ENCODE measurements at places on chromosomes 2 and 18.

DNA sequence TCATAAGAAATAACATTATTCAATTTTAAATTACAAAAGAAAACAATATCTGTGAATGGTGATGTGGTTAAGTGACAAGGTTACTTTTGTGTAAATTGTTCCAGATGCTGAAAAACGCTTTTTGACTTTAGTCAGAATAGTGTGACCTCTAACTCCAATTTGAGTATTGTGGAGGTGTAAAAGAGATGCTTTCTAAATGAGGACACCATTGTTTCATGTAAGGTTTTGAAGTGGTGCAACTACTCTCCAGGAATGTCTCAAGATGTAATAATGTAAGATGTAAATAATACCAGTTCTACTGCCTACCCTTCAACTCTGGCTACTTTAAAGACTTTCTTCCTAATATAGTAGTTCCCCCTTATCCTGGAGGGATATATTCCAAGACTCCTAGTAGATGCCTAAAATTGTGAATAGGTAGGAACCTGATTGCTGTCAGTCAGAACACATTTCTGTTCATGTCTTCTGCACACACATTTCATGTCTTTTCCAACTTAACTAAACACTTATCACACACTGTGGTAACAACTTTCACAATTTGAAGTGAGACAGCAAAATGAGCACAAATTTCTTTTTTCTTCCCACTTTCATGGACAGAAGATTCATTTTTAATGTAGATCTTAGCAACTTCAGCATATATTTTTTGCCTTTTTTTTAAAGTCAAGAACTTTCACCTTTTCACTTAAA lies 39.1 kb upstream of the PPP1R1C start:
- no peak for DNase-seq

DNA sequence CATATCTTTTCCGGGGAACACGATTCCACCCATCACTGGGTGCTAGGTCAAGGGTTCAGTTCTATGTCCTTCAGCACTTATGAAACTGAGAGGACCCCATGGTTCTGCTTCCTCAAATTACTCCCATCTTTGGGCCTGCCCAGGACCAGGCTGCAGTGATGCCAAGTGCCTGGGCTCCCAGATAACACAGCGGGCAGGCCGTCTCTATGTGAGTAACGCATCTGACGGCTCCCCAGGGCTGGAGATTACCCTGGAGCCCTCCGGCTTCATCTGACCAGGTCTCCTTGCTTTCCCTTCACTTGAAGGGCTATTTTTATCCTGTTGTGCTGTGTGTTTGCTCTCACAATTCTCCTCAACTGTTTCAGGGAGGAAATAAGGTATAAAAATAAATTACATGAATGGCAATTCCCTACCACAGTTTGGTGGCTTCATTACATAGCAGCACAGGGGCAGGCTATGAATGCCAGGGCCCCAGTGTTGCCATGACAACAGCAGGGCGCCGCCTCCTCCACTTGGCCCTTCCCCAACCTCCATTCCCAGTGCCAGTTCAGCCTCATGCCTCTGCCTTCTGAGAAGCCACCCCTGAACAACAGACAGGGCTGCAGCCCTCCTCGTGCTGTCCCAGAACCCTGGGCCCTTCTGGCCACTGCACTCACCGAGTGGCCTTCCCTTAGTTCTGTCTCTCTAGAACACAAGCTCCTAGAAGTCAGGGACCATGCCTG lies 25.4 kb upstream of the TMEM131 start:
- no peak for DNase-seq

DNA sequence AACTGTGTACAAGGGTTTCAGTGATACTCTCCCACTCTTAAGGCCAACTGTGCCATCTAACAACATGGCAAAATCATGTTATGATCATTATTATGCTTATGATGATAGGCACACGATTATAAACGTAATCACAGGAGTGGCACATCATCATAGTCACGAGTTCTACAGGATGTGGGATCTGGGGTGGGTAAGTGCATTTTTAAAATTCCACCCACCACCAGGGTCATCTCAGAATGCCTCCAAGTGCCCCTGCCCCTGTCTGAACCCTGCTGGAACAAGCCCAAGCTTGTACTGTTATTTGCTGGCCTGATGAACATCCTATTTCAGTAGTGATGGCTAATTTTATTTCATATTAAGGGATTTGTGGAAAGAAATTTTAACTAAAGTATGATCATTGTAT lies 117.8 kb downstream of the PTPRM start:
- no peak for DNase-seq

DNA sequence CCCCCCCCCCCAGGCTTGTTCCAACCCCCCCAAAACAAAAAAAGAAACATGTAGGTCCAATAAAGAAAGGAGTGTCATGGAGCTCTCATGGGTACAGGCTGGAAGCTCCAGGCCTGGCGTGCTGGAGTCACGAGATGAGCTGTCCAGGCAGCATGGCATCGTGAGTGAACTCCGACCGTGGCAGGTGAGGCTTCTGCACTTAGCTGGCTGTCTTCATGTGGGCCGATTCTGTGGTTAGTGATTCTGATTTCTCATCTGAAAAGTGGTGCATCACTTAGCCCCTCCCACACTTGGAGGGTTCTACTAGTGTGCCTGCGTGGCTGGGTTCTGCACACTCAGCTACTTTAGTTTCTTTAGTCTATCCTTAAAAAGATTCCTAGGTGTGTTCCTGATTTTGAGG lies 126.4 kb upstream of the MGAT5 start:
- DNase-seq: no peak

DNA sequence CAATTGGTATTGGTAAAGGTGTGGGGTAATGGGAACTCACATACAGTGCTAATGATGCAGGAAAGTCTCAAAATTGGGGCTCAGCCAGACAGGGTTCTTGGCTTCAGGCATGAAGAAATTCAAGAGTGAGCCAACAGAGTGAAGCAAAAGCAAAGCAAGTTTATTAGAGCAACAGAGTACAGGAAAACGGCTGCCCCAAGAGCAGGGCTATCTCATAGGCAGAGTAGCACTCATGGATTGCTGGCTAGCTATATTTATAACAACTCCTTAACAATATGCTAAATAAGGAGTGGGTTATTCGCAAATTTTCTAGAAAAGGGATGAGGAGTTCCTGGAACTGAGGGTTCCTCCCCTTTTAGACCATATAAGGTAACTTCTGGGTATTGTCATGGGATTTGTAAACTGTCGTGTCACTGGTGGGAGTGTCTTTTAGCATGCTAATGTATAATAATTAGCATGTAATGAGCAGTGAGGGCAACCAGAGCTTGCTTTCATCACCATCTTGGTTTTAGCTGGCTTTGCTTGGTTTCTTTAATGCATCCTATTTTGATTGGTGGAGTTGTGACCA lies 233.8 kb upstream of the NOL4 start:
- no peak for DNase-seq

DNA sequence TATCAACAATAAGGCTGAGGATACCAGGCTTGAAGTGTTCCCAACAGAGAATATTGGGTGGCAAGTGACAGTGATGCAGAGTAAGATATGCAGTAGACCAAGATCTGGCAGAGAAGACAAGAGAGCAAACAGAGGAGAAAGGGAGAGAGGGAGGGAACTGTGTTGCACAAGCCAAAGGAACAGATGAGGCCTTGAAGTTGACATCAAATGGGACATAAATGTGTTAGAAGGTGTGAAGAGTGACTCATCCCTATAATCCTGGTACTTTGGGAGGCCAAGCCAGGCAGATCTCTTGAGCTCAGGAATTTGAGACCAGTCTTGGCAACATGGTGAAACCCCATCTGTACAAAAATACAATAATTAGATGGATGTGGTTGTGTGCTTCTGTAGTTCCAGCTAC lies 342.9 kb downstream of the PARD3B start:
- DNase-seq: no peak

GRCh38 chr2:148932536-148932935 lies 57.5 kb downstream of the KIF5C start:
- no peak for DNase-seq

DNA sequence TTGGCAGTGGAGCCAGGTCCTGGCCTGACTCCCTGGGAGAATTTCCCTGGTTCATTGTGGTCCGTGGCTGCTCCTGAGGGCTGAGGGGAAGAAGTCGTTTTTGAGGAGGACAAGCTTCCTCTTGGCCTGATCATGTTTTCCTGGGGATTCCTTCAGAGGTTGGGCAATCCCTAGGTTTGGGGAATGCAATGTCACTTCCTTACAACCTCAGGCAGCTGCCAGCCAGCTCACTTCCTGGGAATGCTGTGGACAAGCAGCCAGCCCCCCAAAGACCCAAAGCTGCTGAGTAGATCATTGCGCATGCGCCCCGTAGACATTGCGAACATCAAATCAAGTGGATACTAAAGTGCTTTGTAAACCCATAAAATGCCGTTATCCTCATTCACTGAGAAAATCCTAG lies 7.7 kb upstream of the DNMT3A start:
- DNase-seq: no peak

DNA sequence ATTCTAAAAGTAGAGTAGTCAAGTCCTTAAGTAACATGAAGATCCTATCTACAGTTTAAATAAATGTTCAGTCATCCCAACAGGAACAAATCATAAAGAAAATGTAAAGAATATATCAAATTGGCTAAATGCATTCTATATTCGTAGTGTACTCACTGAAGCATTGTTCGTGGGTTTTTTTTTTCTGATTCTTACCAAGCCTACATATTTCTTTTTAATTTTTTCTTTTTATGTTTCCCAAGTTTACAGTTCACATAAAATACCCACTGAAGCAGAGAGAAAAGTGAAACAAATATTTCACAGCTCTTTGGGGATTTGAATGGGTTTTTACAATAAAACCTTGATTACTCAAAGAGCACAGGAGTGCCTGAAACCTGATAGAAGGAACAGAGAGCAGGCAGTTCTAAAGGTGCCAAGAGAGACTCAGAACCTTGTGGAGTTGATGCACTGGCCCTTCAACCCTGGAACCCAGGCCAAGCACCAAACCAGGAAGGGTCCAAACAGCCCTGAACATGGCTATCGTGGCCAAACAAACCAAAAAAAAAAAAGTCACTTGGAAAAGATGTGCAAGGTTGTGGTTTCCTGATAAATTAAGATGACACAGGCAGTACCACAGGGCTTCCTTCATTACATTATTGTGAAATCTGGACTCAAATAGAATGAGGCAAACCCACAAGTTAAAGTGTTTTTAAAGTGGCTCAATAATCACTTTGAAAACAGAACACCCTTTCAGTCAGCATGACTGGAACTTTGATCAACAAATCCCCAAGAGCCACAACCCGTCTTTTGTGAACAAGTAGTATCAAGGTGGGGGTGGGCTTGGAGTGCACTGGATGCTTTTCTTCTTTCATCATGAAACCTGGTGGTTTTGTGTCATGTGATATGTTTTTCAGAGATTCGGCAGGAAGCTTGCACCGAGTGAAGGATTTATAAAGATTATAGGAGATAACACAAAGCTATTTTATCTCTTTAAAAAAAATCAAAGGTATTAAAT lies 245.0 kb upstream of the FN1 start:
- no peak for DNase-seq

GRCh38 chr18:58896734-58897508 lies 32.2 kb downstream of the ZNF532 start:
- DNase-seq: no peak

DNA sequence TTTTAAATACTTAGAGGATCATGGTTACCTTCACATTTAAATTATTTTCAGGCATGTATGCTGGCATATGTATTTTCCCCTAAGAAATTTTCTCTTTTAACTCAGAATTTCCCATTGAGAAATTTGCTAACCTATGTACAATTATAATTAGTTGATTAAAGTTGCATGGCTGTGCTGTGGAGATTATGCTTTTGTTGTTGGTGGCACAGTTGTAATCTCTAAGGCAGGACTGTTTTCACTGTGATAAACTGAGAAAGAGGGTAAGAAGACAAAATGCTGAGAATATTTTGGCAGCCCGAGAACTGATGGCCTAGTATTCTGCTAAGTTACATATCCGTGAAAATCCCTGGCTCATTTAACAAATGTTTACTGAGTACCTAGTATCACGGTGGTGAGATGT lies 1.4 kb downstream of the VRK2 start:
- no peak for DNase-seq

- no peak for DNase-seq
Observed at GRCh38 chr2:26412091-26412673, 10.5 kb downstream of the DRC1 start.

DNA sequence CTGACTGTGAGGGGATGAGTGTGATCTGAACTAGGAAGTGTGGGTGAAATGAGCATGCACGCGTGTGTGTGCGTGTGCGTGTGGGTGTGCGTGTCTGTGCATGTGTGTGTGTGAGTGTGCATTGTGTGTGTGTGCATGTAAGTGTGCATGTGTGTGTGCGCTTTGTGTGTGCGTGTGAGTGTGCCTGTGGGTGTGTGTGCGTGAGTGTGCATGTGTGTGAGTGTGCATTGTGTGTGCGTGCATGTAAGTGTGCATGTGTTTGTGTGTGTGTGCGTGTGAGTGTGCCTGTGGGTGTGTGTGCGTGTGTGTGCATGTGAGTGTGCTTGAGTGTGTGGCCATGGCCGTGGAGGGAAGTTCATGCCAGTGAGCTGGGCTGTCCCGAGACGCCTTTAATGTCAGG lies 76.3 kb downstream of the RTP5 start:
- DNase-seq: no peak

DNA sequence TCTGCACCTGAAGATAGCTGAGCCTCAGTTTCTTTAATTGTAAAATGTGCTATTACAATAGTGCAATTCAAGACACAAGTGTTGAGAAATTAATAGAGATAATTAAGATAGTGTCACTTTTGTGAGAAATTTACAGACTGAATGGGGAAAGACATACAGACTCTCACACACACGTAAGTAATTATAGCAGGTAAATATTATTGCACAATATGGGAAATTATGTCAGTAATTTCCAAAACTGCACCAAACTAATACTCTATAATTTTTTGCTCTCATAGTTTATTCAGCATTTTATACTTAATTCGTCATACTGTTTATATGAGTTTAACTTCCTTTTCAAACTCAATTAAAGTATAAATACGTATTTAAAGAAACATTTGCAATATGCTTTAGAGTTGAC lies 124.9 kb upstream of the GYPC start:
- DNase-seq: no peak

DNA sequence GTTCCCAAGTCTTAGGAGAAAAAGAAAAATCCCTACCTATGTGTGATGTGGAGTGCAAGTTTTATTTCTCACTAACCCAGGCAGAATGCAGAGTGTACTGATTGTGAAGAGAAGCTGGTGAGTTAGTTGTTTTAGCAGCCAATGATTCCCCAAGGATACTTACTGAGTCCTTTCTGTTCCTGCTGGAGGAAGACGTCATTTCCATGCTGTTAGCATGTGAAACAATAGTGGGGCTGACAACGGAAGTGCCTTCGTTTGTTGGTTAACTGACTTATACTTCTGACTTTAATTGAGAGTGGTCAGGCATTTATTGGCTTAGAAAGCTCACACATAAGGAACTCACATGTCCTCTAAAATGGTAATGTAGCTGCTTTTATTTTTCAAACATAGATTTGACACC lies 180.6 kb downstream of the MC4R start:
- DNase-seq: no peak

- no peak for DNase-seq
Observed at GRCh38 chr2:170341684-170342623, 164.0 kb downstream of the MYO3B start.

DNA sequence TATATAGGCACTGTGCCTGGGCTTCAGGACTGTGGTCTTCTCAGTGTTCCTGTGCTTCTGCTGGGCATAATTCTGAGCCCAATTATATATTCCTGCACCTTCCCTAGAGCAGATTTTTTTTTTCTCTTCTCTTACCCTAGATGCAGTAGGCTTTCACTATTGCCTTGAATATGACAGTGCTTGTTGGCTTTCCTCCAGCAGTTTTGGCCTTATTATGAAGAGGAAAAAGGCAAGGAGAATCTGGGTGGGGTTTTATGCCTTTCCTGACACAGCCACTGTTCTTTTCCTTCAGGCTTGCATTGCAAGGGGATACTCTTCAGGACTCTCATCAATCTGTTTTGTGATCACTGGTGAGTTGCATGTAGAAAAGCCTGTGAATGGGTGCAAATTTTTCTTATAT lies 221.9 kb upstream of the CELF4 start:
- no peak for DNase-seq

Measured in HCT116 (cell line).